ENCODE measurements at places on chromosomes 2 and 18.
A peak's percentile ranks its signal among the peaks of the same experiment; 100 is the strongest.

DNA sequence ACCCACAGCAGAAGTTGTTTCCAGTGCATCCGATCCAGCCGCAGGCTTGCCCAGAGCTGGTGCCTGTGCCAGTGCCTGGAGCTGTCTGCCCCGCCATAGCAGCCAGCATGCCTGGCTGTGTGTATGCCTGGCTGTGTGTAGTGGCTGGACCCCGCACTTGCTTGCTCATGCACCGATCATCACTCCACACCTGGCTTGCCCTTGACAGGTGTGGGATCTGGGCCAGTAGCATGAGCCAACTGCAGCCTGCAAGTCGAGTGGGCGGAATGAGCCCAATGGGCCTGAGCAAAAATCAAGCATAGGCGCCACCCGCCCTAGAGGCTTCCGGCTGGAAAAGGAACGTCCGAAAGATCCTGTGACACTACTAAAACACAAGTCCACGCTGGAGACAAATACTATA lies 74.5 kb downstream of the EPB41L3 start:
- DNase-seq, result no peak

DNA sequence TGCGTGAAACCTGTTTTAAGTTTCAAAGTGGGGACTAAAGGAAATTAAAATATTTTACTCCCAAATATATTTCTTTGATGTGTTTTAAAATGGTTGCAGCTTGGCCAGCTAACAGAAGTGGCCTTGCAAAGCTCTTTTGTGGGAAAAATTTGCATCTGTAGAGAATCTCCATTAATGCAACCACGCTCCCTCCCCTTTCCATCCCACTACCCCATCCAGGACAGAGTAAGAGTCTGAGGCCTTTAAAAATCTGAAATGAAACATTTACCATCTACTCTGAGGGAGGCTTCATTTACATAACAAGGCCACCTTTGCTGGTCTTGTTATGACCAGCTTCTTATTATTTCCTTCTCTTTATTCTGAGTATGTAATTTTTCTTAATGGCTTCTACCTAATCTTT lies 63.5 kb downstream of the STAT4 start:
- no peak for DNase-seq

DNA sequence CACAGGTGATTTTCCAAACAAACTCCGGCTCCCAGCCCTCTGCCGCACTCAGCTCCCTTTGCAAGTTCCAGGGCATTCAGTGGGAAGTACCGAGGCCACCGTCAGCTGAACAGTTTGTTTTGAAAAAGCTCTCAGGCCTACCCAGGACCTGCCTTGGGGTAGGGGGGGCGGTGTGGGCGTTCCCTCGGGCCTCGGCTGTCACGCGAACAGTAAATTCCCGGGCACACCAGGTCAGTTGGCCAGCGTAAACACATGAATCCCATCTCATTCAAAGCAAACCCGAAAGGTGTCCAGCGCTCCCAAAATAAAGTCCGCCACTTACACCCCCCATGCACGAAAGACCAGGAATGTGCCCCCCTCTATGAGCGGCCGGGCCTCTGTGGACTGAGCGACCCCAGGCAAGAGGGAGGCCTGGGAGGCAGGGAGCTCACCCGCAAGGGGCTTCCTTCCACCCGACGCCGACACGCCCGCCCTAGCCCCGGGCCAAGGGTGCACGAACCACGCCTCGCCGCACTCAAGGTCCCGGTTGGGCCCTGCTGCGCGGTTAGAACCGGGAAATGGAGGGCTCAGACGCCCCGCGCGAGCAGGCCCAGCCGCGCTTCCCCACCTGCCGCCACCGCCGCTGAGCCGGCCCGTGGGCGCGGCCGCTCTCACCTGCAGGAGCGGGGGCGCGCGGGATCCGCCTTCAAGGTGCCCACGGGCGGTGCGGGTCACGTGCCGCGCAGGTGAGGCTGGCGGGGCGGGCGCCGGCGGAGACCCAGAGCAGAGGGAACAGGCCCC lies at the start of gene WDSUB1:
Gene WDSUB1, minus strand, starts transcription at position 775 of the 780 bp plus-strand sequence. CDS start 3,634 bp downstream, outside the sequence.
- DNase-seq, result peak; percentile 48

- DNase-seq, result no peak
Measured at GRCh38 chr2:134763164-134763710, 44.4 kb upstream of the TMEM163 start.

GRCh38 chr2:130785466-130786055 lies 30.2 kb downstream of the AMER3 start:
- no peak for DNase-seq

DNA sequence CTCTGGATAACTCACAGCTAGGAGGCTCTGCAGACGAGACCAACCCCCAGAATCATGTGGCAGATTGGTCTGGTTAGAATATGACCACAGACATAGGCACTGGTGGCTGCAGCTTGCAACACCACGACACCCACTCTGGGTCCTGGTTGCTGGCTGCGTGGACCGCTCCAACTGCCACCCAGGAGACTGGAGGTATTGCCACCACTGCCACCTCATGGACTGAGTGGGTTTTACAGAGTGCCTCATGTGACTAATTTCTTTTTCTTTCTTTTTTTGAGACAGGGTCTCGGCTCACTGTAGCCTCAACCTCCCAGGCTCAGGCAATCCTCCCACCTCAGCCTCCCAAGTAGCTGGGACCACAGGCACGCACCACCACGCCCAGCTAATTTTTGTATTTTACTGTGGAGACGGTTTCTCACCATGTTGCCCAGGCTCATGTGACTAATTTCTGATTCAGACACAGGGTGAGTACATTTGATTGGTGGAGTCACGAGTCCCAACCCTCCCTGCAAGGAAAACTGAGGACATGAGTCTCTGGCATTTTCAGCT lies 29.9 kb upstream of the NT5DC4 start:
- peak; percentile 79 for DNase-seq

DNA sequence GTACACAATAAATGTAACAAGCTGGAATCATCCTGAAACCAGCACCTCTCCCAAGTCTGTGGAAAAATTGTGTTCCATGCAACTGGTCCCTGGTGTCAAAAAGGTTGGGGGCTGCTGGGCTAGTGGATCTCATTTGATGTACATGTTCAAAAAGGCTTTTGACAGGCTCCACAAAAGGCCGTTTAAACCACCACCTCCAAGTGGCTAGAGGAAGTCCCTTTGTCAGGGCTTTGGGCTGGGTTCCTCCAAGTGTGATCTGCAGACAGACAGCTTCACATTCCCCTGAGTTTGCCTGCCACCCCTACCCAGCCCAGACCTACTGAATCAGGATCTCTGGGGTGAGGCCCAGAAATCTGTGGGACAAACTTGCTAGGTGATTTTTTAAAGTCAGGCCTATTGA lies 84.7 kb downstream of the TGFA start:
- no peak for DNase-seq

DNA sequence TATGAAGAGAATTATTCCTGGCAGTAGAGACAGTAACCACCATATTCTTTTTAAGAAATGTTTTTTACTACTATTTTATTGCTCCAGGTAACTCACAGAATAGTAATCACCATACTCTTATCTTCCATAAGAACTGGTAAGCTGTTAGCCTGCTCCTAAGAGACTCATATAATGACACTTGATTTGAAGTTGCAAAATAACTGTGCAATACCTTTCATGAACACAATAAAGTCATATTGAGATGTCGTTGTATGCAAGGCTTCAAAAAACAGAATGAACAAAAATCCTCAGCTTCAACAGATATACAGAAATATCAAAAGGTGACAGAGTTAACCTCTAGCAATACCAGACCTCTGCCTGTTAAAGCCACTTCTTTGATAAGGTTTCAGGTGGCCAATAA lies 360.1 kb downstream of the NBAS start:
- no peak for DNase-seq

DNA sequence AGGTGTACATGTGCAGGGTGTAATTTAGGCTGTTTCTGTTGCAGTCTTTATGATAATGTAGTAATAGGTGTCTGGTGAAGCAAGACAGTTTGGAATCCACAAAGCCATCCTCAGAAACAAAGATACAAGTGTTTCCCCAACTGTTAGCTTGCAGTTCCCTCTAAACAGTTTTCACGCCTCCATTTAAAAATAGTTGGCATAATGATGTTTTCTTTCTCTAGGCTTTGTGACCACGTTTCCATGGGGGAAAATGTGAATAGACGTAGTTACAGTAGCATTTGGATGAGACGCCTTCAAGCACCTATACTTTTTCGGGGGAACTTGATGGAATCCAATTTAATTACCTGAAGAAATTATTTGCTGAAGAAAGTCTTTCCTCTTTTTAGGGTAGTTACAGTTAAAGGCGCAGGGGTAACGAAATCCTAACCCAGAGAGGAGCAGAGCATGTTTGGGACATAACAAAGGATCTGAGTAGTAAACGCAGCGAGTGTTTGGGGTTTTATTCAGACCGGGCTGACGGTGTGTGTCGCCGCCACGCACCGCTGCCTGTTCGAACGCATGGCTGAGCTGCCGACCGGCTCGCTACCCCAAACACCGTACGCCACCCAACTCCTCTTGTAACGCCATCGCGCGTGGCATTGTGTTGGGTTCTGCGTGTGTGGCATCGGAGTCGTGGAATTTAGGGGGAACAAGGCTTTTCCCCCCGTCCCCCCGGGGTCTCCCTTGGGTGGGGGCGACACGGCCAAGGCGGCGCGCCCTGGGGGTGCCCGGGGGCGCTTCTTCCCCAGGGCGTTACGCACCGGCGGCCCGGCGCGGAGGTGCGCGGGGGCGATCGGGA lies 681 bp upstream of the NRP2 start:
- DNase-seq, result no peak

- no peak for DNase-seq
Measured at GRCh38 chr2:12641441-12641840, 75.3 kb upstream of the TRIB2 start.

DNA sequence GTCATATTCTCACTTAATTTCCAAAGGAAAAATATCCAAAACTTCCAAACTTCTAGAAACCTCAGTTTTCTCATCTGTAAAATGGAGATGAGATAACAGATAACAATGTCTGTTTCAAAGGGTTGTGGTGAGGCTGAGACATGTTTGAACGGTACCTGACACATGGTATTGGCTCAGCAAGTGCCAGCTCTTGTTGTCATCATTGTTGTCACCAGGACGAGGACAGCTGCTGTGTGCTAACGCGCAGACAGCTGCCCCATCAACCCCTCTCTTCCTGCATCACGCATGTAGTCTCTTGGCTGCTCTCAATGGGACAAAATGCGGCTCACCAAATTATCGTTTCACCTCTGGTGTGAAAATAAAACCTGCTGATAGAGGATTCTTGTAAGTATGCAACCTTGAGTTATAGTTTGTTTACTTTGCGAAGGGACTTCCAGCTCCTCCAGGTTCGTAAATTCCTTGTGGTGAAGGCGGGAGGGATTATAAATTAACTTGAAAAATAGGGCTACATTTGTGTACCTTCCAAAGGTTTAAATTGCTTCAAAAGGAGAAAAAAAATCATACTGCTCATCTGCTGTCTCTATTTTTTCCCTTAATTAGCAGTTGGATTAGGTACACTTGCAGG lies 605.4 kb downstream of the BCL11A start:
- DNase-seq, result no peak

DNA sequence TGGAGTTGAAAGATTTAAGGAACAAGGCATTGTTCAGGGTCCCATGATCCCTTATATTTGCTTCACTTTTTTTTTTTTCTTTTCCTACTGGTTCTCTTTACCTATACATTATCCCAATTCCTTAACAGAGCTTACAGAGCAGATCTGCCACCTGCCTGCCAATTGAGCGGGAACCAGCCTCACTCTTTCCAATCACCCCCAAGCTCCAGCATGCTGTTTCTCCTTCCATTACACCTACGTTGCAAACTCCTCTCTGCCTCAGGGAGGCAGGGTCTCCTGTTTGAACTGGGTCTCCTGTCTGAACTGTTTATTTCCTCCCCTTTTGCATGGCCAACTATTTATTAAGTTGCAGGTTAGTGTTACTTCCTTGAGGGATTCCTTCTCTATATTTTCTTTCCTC lies 77.2 kb upstream of the SLC38A11 start:
- DNase-seq, result no peak

DNA sequence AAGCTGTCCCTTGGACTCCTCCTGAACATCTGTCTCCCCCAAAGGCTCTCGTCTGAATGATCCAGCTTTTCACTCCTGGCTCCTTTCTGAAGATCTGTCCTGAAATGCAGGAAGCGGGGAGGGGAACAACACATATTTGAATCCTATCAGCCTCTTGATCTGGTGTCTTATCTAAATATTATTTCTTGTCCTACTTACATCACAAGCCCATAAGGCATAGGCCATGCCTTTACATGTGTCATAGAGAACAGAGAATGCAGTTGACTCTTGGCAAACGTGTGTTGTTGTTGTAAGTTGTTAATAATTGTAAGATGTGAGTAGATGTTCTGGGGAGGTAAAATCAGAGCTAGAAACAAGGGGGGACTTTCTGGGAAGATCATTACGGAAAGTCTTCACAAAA lies 57.4 kb downstream of the GATA6 start:
- DNase-seq, result no peak

- DNase-seq, result no peak
Measured at GRCh38 chr18:49359732-49360444, 100.6 kb downstream of the DYM start.

DNA sequence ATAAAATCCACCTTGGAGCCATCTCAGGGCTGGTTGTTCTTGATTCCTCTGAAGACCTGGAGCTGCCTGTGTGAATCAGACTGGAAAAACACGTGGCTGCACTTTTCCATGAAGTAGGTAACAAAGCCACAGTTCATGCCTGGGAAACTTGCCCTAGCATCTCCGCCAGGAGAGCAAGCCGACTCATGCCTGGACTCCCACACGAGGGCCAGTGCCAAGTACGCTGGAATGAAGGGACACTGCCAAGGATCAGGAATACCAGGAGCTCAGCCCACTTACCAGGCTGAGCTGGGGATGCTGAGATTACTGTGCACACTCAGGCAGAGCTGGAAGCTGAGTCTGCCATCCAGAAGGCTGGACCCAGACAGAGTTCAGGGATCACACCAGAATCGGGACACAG lies 10.9 kb upstream of the FHL2 start:
- no peak for DNase-seq

Measured in CD14-positive monocyte (primary cell).